ENCODE measurements at places on chromosomes 5 and 9.
A peak's percentile ranks its signal among the peaks of the same experiment; 100 is the strongest.

- DNase-seq = no peak
Observed at GRCh38 chr5:94577466-94578245, 40.7 kb downstream of the KIAA0825 start.

- DNase-seq = peak; percentile 6
Observed at GRCh38 chr5:157431544-157432200, 28.3 kb upstream of the NIPAL4 start.

GRCh38 chr9:119810645-119811429, 441.6 kb upstream of the BRINP1 start:
- DNase-seq = no peak

DNA sequence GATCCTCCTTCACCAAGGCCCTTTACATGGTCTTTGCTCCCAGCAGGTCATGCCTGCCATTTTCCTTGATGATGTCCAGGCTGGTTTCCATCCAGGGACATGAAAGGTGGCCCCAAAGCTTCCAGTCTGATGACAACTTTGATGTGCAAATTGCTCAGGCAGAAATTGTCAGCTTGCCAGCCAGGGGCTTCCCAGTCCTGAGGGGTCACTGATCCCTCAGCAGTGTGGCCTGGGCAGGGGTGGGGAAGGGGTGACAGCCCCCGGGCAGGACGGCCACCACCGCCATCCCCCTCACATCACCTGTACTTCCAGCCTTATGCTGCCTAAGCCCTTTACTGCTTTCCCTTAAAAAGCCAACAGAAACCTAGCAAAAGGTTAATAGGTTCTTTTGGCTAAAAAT, 96.3 kb downstream of the ANKRD33B start:
- no peak for DNase-seq

GRCh38 chr9:137956039-137956438, 78.5 kb downstream of the CACNA1B start:
- no peak for DNase-seq

DNA sequence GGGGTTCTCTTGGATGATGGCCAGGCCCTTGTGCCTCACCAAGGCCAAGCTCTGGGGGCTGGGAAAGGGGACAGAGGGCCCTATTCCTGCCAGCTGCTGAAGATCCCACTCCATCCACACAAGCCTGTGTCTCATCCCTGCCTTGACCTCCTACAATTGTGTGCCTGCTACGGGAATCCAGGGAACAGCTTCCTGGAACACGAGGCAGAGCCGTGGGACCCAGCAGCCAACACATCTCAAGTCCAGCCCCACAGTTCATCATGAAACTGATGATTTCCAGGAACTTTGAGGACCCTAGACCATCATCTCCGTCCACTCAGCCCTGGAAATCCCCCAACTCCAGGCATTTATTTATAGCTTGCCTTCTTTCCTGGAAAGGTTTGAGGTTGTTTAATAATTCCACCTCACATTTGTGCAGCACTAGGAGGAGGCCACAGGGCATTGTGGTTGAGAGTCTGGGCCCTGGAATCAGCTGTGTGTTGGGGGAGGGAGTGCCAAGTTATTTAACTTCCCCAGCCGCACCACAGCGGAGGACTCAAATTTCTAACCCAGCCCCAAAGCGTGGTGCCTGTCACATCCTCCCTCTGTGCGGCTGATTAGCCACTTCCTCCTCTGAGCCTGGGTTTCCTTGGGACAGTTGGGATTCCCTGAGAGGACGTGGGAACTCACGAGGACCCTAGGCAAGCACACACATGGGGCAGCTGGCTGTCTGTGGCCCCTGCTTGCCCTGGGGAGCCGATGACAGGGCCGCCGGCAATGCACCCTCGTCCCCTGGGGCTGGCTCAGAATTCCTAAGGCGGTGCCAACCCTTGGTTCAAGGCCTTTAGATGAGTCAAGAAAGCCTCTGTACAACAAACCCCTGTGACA, 58.2 kb upstream of the GGTA1 start:
- DNase-seq = no peak

DNA sequence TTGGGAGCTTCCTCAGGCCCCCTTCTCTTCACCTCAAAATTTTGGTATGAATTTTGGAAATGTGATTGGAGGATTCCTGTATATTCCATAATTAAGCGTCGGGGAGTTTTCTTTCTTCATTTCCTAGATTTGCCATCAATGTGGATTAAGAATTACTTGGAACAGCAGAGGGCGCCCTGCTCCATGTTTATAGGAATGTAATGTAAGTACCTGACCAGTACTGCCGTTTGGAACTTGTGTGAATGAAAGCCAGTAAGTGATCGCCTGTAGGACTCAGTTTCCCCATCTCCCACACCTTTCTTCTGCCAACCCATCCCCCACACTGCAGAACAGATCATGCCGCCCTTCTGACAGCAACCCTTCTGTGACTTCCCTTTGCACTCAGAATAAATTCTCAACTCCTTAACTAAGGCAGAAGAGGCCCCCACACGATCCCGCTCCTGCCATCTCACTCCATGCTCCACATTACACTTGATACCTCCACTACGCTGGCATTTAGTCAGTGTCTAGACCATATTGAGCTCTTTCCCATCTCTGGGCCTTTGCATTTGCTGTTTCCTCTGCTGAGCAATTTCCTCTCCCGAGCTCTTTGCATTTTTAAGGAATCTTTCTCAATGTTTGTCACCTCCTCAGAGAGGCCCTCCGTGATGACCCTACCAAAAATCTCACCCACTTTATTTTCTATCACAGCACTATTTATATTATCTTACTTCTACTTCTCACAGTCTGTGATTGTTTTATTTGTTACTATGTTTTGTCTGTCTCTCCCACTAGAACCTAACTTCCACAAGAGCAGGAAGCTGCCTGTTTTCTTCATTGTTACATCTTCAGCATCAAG, 79.5 kb upstream of the HTR4 start:
- DNase-seq = peak; percentile 67

- DNase-seq = no peak
Observed at GRCh38 chr9:73714294-73714693, 562.6 kb downstream of the ANXA1 start.

- no peak for DNase-seq
Observed at GRCh38 chr9:24846248-24846912, 300.7 kb upstream of the IZUMO3 start.

- no peak for DNase-seq
Observed at GRCh38 chr5:154157483-154158378, 32.8 kb upstream of the GALNT10 start.

DNA sequence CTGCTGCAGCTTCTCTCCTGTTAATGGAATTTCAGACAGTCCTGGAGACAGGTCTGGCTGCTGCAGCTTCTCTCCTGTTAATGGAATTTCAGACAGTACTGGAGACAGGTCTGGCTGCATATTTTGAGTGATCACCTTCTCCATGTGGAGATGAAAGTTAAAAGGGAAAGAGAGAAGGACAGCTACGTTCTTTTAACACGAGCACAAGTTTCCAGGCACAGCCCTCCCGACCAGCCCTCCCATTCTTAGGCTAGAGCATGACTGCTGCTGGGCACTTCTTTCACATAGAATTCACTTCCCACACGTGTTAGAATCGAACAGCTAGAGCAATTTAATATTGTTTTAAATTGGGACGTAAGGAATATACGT, 133.3 kb upstream of the DMRT1 start:
- DNase-seq = no peak

DNA sequence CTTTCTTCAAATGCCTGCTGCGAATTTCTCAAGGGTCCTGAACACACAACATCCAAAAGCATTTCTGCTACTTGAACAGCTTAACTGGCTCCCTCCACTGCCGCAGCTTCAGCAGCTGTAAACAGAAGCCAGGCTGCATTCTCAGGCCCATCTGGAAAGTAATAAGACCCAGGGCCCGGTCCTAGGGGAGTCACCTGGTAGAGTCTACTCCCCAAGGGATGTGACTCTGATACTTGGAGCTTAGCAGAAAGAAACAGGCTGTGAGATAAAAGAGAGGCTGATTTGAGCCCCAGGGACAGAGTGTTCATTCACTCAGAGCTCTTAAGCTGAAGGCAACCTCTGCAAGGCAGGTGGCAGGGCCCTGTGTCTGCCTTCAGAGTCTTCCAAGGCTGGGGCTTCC, 356.8 kb downstream of the SPOCK1 start:
- no peak for DNase-seq

- DNase-seq = no peak
Observed at GRCh38 chr5:154868702-154869101, 10.3 kb downstream of the CNOT8 start.

GRCh38 chr5:39219437-39219836, at the start of gene FYB1:
Gene FYB1 (minus strand): TSS chr5:39219563. CDS start chr5:39202960, 16,603 bp downstream.
- DNase-seq = no peak

GRCh38 chr5:142740474-142741242, 29.5 kb upstream of the ARHGAP26 start:
- DNase-seq = no peak

- no peak for DNase-seq
Observed at GRCh38 chr5:60893521-60893920, 49.5 kb upstream of the ELOVL7 start.

DNA sequence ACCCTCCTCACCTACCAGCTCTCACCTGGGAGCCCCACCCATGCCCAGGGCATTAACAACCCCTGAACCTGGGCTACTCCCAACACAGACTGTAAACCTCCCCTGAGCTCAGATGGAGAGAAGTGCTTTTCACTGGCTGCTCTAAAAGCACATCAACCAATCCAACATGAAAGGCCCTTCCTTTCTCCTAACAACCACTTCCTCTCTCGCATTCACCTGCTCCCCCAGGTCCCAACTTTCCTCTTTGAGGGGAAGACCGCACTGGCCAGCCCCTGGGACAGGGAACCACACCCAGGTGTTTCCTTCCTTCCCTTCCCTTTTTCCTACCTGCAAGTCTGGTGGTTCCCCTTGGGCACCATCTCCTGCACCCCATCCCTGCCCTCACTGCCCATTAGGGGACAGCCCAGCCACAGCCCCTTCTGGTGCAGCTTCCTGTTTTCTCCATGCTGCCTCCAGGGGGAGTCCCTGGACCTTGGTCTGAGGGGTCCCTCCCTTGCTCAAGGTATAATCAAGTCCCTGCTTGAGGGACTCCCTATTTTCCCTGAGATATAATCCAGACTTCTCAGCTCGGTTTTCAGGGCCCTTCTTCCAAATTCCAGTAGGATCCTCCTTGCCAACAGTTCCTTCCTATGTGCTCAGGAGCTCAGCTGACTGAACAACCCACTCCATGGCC, 30.5 kb upstream of the DAB2IP start:
- DNase-seq = no peak

GRCh38 chr5:86716121-86716520, 98.4 kb downstream of the COX7C start:
- DNase-seq = no peak

GRCh38 chr9:101028346-101029314, at the start of gene PLPPR1:
Gene PLPPR1 (plus strand): TSS chr9:101028727.
- no peak for DNase-seq

DNA sequence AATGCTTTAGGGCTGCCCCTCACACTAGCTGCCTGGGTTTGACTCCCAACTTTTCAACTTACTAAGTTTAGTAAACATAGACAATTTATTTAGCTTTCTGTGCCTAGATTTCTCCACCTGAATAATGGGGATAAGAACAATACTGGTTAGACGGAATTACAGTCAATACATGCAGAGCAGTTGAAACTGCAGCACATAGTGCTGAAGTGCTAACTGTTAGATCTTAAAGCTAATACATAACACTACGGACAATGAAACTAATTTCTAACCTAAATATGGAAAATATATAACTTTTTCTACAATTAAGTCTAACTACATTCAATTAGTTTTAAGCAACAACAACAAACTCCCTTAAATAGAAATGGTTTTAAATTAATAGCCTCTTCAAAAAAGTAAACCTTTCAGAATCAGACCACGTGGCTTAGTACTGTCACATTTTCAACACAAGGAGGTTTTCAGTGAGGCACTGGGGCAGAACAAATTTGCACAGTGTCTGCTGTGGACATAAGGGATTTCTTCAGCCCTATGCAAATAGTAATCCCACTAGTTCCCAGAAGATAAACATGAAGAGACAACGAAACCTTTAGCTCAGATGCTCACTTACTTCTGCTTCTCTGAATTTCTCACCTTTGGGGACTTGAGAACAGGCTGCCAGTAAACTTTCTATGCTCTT, 293.4 kb downstream of the EDIL3 start:
- DNase-seq = no peak

DNA sequence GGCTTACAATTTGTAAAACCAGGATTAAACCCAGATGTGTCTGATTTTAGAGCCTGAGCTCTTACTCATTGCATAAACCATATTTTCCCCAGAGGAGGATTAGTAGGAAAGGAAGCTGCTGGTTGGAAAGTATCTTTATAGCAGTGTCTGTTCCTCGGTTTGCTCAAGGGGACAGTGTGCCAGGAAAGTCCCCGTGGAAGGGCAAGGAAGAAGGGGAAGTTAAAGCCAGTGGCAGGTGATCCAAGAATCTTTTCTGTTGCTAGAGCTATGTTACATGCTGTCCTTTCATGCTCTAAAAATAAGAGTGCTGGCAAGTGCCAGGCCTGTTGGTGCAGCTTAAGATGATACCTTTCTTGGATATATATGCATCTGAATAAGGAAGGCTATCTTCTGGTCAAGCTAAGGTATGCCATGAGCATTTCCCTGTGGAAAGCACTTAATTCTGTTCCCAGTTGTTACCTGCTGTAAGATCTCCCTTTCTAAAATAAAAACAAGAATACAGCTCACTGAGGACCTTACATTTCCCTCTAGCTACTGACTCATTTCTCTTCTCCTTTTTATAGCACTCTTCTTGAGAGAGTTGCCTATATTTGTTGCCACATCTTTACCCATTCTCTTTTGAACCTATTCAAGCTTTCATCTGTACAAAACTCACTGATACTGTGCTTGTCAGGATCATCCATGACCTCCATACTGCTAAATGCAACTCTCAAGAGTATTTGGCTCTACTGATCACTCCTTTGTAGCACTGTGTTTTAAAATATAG, 8.0 kb downstream of the PDCD1LG2 start:
- no peak for DNase-seq

GRCh38 chr5:112974901-112975300, 1.7 kb upstream of the DCP2 start:
- DNase-seq = no peak

DNA sequence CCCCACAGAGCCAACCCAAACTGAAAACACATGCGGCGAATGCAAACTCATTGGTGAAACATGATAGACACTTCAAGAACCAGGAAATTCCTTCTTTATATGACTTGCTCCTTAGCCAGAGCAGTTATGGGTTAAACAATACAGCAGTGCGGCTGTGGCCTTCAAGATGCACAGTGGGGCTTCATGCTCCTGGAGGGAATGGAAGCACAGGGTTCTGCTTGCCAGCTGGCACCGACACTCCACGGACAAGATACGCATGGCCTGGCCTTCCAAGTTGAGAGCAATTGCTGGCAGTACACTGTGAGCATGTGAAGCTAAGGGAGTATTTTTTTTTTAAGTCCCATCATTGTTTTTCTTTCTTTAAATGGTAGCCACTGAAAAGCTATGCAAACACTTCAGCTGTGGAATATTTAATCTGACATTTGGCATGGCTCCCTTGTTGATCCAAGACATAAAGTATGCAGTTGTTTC, 451.6 kb upstream of the CD180 start:
- no peak for DNase-seq

- no peak for DNase-seq
Observed at GRCh38 chr9:94199776-94200175, 59.3 kb upstream of the ZNF169 start.

GRCh38 chr5:41279040-41279439, 65.7 kb upstream of the C6 start:
- no peak for DNase-seq

Measured in activated CD4-positive, alpha-beta T cell treated with anti-CD3 and anti-CD28 coated beads, Interleukin-2, amount 50 U/mL, for 1 hour (primary cell).